ENCODE measurements at places on chromosomes 1 and 21.
A peak's percentile ranks its signal among the peaks of the same experiment; 100 is the strongest.

GRCh38 chr1:161886589-161886988 lies 120.5 kb downstream of the ATF6 start:
- no peak for DNase-seq

- no peak for DNase-seq
Observed at GRCh38 chr21:31216206-31216605, 127.9 kb downstream of the TIAM1 start.

GRCh38 chr1:224259986-224260385 lies 70.0 kb downstream of the NVL start:
- no peak for DNase-seq

DNA sequence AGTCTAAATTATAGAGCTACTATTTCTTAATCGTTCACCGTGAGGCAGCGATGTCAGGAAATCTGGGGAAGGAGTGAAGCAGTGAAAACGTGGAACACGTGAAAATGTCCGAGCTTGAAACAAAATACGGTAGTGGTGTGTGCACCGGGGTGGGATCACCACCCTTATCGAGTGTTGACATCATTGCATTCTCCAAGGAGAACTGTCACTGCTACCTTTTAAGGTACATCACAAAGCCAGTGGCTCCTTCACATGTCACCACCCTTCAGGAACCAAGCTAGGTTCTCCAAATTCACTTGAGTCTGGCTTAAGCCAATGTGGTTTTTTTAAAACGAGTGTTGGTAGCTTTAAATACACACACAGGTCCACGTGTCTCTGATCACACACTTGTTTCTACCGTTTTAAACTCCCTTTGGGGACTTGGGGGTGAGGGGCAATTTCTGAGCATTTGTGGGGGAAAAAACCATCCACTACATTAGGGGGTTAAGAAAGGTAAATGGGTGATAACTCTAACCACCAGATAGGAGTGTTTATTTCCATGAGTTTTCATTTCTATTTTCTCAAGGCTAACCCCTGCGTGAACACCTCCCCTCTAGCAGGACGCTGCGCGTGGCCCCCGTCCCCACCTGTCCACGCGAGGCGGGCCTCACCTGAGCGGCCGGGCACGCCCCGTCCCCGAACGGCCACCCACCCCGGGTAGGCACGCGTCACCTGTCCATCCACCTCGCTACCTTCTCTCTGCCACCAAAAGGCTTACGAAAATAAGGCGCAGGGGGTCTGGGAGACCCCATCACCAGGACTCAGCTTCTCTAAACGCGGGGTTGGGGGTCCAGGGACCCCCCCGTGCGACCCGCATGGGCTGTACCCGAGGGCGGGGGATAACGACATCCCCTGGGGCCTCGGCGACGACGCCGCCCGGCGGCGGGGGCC lies 978 bp downstream of the PRDM15 start:
- DNase-seq: no peak

- peak; percentile 26 for DNase-seq
Observed at GRCh38 chr1:111139324-111139955, 453 bp downstream of the DRAM2 start.

Data from NCI-H2081 treated with DMSO at 0.1 percent for 48 hours (cell line).